ENCODE measurements at places on chromosomes 16 and 17.
A peak's percentile ranks its signal among the peaks of the same experiment; 100 is the strongest.

DNA sequence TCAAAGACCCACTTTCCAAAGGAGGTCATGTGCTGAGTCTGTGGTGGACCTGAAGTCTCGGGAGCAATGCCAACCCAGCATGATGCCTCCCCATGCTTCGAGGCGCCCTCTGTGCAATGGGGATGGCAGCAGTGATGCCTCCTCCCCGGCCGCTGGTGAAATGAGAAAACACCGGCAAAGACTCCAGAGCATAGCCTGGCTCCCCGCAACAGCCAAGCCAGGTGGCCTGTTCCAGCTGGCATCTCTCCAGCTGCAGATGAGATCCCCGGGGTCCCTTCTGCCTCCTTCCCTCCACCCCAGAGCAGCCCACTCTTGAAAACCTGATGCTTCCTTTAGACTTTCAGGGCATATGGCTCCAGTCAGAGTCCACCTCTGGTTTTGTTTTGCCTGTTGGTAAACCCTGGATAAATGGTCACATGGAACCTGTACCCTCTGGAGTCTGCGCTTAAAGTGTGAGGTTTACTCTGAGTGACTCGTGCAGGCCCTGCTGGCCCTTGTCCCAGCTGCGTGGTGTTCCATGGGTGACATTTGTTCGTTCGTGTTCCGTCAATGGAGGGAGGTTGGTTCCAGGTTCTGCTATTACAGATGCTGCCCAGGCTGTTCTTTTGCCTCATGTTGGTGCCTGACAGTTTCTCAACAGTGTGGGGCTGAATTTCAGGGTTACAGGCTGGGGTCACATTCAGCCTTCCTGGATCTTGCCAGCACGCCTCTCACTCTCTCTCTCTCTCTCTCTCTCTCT is 181.8 kb upstream of the CIBAR2 start:
- no peak for DNase-seq

GRCh38 chr16:1749152-1750117 is 21.9 kb downstream of the NME3 start:
- DNase-seq = no peak

GRCh38 chr17:28878981-28879380 is 18.6 kb downstream of the FLOT2 start:
- no peak for DNase-seq

DNA sequence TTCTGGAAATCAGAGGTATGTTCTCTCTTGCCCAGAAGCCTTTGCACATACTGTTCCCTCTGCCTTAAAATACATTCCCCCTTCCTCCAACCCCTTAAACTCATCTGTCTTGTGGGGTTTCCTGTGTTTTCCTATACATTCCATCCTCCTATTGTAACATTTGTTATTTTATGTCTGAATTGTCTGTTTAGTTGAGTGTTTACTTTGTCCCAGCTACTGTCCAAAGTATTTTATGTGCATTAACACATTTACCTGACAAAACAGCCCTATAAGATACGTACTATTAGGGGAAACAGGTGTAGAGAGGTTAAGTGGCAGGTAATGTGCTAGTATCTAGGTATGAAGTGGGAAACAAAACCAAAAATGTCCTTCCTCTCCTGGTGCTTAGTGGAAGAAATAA is 42.1 kb downstream of the CHCT1 start:
- DNase-seq = no peak

GRCh38 chr17:18190628-18191235 is 7.1 kb downstream of the ALKBH5 start:
- DNase-seq = no peak

- DNase-seq = no peak
Observed at GRCh38 chr17:58956997-58957724, 149.5 kb downstream of the TRIM37 start.

GRCh38 chr16:30401768-30402425 is 5.5 kb upstream of the ZNF771 start:
- DNase-seq = no peak

DNA sequence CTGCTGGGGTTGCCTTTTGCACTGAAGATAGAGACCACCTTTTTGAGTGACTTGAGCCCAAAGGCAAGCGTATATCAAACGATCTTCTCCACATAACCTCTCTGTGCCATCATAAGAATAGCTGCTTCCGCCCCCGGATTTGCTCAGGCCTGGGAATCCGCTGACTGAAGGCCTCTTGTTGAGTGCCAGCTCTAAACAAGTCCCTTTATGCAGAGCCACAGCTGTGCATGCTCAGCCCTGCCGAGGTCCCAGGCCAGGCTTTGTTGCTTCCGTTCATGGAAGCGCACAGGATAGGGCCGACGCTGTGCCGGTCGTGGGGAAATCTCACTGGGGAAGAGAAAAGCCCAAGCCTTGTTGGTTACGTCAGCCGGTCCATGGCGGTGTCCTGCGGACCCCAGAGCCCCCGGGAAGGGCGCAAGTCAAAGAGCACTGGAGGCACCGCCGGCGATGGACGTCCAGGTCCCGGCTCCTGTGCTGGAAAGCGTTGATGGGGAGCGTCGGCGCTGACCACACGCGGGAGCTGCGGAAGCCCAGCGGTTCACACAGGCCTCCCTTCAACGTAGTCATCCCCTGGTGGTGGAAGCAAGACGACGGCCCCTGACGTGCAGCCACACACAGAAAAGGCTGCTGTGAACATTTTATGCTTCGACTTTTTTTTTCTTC is 23.5 kb upstream of the RPL13 start:
- no peak for DNase-seq

DNA sequence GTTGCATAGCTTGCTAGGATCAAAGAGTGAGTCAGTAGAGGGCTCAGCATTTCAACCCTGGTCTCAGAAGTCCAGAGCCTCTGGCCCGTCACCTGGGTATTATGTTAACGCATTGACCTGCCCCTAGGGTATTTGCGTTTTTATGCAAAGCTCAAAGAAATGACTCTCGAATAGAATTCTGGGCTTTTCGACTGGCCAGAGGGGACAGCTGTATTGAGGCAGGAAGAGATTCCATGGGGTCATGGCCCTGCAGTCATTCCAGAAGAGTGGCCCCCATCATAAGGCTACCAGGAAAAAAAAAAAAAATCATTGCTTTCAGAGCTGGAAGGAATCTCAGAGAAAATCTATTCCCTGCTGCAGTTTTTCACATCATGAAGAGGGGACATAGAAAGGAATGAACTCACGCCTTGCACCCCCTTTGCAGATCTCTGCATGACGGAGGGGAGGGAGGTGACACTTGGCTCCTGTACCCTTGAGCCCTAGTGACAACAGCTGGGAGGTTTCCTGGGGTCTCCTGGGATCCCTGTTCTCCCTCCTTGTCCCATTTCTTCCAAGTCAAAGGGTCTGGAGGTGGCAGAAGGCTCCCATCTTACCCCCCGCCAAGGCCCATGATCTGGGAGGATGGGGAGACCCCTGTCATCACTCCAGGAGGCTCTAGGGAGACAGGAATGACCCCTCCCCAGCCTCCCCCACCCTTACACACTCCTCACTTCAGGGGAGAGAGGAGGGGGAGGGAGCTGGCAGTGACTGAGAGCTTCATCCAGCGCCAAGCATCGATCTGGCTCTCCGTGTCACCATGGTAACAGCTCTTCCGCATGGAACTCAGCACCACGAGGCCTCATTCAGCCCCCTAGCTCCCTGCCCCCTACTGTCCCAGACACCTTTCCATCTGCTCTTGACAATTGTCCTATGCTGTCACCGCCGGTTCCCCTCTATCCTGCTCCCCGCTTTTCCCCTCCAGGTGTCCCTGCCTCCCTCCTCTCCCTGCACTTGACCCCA is 35.8 kb downstream of the GP2 start:
- no peak for DNase-seq

DNA sequence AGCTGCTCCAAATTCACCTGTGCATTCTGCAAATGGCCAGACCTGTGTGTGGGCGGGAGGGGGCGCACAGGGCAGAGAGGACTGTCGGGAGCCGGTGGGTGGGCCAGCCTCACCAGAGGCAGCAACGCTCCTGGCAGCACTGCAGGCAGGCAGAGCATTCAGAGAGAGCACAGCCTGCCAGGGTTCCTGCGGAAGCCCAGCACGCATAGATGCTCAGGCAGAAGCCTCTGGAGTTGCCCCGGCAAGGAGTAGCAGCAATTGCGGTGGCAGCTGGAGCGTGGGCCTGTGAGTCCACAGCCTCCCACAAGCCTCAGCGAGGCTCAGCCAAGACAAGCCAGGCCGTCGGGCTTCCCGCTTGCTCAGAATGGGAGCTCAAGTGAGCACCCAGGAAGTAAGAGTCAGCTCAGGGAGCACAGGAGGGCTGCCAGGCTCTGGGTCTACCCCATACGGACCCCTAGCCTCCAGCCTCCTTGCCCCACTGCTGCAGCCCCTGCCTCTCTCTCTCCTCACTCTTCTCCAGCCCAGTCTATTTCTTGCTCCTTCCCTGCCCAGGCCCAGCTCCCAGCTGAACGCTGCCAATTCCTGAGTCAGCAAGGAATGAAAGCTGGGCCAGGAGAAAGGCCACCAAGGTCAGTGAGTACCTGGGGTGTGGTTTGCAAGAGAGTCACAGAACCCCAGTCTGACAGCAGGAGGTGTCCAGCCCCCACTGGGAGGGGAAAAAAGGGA is 9.6 kb downstream of the EMC6 start:
- no peak for DNase-seq

- no peak for DNase-seq
Observed at GRCh38 chr17:27743281-27743885, 56.9 kb downstream of the NOS2 start.

GRCh38 chr17:48012151-48012520 is 25.5 kb downstream of the COPZ2 start:
- peak; percentile 54 for DNase-seq

DNA sequence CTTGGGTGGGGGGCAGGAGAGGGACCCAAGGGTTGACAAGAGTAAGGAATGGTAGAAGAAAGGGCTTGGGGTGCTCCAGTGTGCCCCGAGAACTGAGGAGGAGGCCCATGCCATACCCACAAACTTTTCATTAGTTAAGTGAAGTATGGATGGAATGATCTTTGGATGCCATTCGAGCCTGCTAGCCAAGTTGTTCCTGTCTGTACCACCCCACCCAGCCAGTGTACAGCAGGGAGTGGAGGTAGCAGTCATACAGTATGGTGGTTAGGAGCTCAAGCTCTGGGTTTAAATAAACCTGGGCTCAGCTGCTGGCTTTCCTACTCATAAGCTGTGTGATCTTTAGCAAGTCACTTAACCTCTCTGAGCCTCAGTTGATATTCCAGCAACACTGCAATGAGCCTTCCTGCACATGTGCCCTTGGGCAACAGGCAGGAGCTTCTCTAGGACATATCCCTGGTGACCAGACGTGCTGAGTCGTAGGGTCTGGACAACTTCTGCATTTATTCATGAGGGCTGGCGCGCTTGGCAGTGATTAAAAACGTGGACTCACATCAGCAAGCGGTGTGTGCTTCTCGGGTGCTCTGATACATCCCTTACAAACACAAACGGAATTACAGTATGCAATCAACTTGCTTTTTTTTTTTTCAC is 22.9 kb downstream of the ITPRIPL2 start:
- DNase-seq = no peak
